ENCODE measurements at places on chromosomes 2 and 18.

DNA sequence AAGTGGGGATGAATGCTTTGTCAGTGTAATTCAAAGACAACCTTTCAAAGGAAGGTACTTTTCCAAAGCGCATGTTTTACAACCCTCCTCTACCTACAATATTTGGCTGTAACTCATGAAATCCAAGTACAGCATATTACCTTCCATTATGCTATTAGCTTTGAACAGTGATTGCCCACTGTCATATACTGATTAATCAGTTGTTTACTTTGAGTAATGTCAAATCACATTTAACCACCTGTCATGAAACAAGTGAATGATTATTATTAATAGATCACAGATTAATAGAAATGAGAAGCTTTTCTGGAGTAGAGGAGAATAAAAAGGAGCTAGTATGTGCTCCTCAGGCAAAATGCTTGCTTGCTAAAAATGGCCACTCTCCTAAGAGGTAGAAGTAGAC, 150.5 kb upstream of the SMAD7 start:
- no peak for DNase-seq

- DNase-seq: no peak
Observed at GRCh38 chr18:9604348-9604747, 10.0 kb downstream of the PPP4R1 start.

GRCh38 chr2:150513647-150514046, 26.2 kb upstream of the RND3 start:
- no peak for DNase-seq

DNA sequence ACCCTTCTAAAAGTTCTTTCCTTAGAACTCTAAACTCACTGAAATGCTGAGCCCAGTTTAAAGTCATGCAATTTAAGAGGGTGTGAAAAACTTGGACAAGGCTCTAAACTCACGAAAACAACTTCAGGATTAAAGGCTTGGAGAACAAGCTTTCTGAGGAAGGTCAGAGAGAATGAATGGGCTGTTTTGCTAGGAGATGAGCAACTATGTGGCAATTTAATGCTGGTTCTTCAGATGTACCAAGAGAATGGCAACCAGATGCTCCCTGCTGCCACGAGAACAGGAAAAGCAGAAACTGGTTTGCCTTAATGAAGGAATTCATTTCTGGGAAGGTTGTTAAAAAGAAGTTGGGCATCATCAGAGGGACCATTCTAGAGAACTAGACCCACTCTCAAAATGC, 77.8 kb upstream of the PMAIP1 start:
- no peak for DNase-seq

DNA sequence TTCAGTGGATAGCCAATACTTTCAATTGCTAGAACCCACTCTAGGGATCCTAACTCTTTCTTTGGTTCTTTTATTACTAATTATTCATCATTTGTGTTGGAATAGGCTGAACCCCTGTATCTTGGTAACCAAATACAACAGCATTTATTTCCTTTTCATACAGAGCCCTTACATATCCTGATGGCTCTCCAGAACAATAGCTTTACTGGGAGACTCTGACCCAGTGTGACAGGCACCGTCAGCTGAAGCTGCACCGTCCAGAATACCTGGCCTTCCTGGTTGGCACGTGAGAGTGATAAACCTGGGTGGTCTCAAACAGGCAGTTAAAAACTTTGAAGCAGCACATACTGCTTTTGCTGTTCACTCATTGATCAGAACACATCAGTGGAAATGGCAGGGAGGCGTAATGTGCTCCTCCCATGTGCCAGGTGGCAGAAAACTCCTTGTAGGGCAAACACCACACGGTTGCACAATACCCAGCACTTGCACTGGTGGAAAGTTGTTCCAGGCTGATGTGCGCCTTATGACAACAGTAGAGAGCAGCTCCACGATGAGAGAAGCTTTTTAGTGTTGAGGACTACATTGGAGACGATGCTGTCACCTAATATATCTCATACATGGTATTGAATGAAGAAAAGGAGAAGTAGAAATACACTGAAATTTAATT, 456.2 kb downstream of the PARD3B start:
- no peak for DNase-seq

- DNase-seq: no peak
Observed at GRCh38 chr18:62758591-62758990, 43.2 kb downstream of the PHLPP1 start.

- no peak for DNase-seq
Observed at GRCh38 chr2:176423819-176424218, 154.6 kb downstream of the MTX2 start.

GRCh38 chr2:239380831-239381708, 19.8 kb downstream of the HDAC4 start:
- DNase-seq: peak; percentile 41

GRCh38 chr2:45009303-45009927, at the start of gene SIX2:
SIX2 (minus strand) TSS chr2:45009452; CDS start chr2:45009110, 342 bp downstream.
- DNase-seq: no peak

Measured in stimulated activated CD4-positive, alpha-beta T cell treated with anti-CD3 and anti-CD28 coated beads, Interleukin-1b, Interleukin-23, amount 100 ng/mL, for 24 hours (primary cell).